ENCODE measurements at places on chromosomes 4 and X. TPM values are rescaled to one million over a fixed set of nuclear protein-coding genes. Genes with fewer than 3 reads are reported as not detected.

DNA sequence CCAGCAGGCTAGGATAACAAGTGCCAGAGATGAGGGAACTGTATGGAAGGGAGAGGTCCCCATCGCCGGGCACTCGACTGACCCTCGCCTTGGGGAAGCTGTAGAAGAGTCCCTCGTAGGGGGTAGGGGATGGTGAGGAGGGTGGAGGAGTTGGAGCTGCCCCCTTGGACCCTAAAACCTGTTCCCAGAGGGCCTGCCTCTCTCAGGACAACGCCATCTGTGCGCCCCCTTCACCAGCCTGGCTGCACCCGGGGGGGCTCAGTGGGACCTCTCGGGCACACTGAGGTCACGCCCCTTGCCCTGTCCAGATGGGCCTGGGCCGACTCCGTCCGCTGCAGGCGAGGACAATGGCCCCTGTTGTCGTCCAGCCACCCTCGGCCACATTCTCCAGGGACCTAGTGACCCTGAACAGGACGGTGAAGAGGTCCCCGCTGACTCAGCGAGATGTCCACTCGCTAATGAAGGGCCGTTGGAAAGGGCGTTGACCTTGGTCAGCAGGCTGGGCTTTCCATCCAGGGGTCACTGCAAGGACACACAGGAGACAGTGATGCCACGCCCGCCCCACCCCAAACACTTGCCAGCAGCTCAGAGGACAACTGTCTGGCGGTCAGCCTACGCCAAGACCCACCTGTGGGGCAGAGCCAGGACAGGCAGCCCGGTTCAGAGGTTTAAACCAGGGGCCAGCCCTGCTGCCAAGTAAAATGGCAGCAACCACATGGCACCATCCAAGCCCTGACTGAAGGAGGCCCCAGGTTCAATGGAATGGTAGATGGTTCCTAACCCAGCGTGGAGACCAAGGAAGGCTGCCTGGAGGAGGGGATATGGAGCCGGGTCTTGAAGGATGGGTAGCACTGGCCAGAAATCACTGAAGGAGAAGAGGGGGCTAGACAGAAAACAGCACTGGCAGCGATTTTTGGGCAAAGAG, 51.2 kb downstream of the HMX1 start:
- no peak for DNase-seq

DNA sequence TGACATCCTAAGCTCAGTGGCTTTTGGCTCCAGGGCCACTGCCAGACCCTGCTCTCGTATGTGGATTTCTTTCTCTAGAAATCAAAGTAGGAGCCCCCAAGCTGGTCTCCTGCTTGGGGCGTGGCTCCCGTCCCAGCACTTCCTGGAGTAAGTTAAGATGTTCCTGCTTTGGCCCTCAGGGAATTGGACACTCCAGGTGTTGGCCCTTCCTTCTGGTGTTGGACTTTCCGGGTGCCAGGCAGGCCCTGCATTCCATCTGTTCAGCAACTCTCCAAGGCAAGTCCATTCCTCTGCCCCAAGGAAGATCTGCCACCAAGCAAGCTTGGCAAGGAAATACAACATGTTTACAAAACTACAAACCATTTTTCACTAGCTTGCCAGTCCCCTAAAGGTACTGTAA, 22.1 kb upstream of the GPC4 start:
- no peak for DNase-seq

- no peak for DNase-seq
These were observed 826.0 kb downstream of the RAB28 start for GRCh38 chr4:12658146-12658545.

DNA sequence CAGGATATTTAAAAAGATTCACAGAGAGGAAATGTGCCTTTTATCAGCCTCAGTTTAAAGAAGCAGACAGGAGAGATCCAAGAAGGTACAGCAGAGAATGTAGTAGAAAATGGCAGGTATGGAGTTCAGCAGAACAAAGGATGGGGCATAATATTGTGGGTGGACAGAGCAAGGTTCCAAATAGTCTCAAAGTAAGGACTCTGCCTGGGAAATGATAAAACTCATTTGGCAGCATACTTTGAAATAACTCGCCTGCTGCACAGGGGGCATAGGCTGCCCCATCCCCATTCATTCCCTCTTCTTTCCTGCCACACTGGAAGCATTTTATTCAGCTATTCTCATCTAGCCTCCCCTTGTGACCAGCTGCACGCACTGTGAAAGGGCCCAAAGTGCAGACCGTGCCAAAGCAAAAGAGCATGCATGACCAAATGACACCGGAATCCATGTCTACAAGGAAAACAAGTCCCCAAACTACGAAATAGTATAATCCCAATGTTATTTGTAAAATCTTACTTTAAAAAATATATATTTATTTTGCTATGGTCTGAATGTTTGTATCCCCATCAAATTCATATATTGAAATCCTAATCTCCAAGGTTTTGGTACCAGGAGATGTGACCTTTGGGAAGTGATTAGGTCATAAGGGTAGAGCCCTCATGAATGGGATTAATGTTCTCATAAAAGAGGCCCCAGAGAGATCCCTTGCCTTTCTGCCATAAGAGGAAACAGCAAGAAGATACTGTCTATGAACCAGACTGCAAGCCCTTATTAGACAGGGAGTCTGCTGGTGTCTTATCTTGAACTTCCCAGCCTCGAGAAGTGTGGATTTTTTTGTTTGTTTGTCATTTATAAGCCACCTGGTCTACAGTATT, 77.4 kb upstream of the PRSS48 start:
- DNase-seq = no peak

DNA sequence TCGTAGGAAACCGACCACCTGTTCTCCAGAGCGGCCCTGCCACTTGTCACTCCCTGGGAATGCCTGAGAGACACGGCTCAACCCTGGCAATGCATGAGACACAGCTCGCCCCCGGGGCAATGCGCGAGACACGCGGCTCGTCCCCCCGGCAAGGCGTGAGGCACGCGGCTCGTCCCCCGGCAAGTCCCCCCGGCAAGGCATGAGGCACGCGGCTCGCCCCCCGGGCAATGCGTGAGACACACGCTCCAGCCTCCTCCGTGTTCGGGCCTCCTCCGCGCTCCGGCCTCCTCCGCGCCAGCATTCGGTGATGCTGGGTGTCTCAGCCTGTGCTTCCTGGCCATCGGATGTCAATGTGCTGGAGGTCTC, 27.5 kb upstream of the CPLX1 start:
- DNase-seq = no peak

DNA sequence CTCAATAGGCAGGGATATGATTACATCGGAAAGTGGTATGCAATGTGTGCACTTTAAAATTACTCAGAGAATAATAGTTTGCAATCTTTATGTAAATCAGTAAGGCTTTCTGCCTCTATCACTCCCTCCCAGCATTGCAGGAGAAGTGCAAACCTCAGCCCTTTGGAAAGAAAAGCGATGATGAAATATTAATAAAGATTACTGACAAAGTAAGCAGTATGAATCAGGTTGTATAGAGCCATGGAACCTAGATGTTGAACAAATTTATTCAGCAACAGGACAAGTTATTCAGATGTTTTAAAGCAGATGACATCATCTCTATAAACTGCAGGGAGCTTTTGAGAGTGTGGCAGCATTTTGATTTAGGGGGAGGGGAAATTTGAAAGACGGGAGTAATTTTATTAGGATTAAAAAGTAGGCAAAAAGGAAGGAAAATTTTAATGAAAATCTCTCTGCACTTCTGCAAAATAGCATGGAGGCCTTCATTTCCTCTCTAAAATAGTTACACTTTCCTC, 631.7 kb upstream of the GRIA3 start:
- no peak for DNase-seq

DNA sequence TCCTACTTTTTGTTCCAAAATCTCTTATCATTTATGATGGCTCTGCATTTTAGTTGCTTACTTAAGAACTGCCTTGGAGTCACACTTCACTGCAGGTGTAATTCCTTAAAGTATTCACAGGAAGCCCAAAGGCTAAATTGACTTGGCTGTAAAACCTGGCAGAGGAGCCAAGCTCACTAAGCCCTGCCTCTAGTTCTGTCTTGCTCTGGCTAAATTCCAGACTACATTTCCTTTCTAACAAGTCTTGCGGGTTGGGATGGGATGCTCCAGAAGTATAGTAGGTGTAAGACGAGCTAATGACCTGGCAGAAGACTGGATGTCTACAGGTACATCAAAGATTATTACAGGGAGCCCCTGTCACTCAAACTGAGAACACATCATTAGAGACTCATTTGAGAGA, 924.0 kb upstream of the INTU start:
- DNase-seq = no peak

DNA sequence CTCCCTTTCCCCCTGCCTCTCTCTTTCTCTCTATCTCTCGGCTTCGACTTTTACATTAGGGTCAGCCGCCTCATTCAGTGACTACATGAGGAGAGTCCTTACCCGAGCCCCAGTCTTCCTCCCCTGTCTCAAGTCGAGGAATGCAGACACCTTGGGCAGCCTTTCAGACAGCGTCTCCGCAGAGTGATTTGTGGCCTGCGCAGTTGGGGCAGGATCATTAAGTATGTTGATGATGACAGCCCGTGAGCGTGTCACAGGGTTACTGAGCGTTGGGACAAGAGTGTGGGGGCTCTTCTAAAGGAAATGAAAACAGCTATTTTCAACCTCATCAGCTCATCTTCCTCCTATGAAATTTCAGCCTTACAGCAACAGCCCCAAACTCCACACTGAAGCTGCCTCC, 312.1 kb upstream of the GATB start:
- no peak for DNase-seq

Gene RHOH
- total RNA-seq = 169 TPM

Gene CLCN4
- not detected for total RNA-seq
